Diencephalon (tissue), 1 donor: ENCODE measurements at places on chromosomes 6 and 20. TPM values are rescaled to one million over a fixed set of nuclear protein-coding genes. Genes with fewer than 3 reads are reported as not detected.

LY6G6D gene
- not detected for total RNA-seq

LAMP5 gene
- total RNA-seq, result 19.6 TPM

NMBR gene
- 9.7 TPM for total RNA-seq

BCAS1 gene
- total RNA-seq, result 11.8 TPM

WFDC10B gene
- not detected for total RNA-seq

FILIP1 gene
- total RNA-seq, result 5.3 TPM

CYP39A1 gene
- 3.7 TPM for total RNA-seq

ADGB gene
- total RNA-seq, result 2.5 TPM

CALHM6 gene
- 8.5 TPM for total RNA-seq

C20orf141 gene
- not detected for total RNA-seq
